Esophagus squamous epithelium (tissue), 5 donors: ENCODE measurements at places on chromosomes 6 and 20.

GRCh38 chr6:41696788-41697187, 38.6 kb downstream of the TFEB start:
- H3K27ac ChIP-seq, result no peak overlapping the region
- no peak for DNase-seq
- no peak overlapping the region for H3K4me3 ChIP-seq

- no peaks in the 10 kb centered on the region for H3K4me1 ChIP-seq
- no peaks in the 10 kb centered on the region for H3K36me3 ChIP-seq
- no peak overlapping the region for H3K27ac ChIP-seq
- H3K4me3 ChIP-seq, result no peak overlapping the region
- H3K27me3 ChIP-seq, result no peaks in the 10 kb centered on the region
- DNase-seq, result no peak
These were observed 716.0 kb downstream of the KIF16B start for GRCh38 chr20:15857173-15857784.

- H3K27ac ChIP-seq, result peak overlapping the region; percentile 65
- H3K27me3 ChIP-seq, result no peaks in the 10 kb centered on the region
- no peaks in the 10 kb centered on the region for H3K36me3 ChIP-seq
- H3K4me3 ChIP-seq, result peak overlapping the region; percentile 97
- DNase-seq, result no peak
These were observed 312 bp downstream of the TXNDC5 start for GRCh38 chr6:7910298-7910653.

DNA sequence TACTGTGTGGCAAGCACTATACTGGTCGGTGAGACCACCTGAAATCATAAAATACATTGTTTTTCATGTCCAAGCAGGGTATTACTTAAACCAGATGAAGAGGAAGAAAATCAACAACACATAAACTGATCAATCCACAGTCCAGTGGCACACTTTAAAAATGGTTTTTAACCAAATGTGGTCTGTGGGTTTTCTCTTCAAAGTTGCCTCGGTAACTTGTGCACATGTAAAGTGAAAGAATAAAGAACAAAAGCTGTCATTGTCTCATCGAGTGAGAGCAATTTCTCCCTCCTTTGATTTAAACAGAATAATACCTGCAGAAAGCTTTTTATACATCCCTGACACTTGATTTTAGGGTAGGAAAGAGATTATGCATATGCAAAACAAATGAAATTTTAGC, 3.7 kb downstream of the FLRT3 start:
- no peak overlapping the region for H3K27ac ChIP-seq
- no peaks in the 10 kb centered on the region for H3K36me3 ChIP-seq
- DNase-seq, result no peak
- H3K27me3 ChIP-seq, result no peaks in the 10 kb centered on the region

DNA sequence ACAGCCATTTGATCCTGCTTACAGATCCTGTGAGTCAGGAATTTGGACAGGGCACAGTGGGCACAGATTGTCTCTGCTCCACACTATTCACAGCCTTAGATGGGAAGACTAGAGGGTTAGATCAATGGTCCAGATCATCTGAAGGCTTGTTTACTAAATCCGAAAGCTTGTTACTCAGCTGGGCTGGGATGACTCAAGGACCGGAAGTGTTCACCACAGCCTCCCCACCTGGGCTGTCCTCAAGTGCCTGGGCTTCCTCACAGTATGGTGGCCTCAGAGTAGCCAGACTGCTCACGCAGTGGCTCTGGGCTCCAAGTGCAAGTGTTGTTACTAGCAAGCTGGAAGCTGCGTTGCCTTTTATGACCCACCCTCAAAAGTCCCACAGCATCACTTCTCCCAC, 75.4 kb upstream of the INSM1 start:
- no peaks in the 10 kb centered on the region for H3K4me1 ChIP-seq
- H3K27ac ChIP-seq, result no peak overlapping the region
- H3K27me3 ChIP-seq, result no peaks in the 10 kb centered on the region
- H3K4me3 ChIP-seq, result no peak overlapping the region
- DNase-seq, result no peak
- H3K36me3 ChIP-seq, result no peaks in the 10 kb centered on the region

- H3K27me3 ChIP-seq, result no peaks in the 10 kb centered on the region
- no peak overlapping the region for H3K4me3 ChIP-seq
- H3K4me1 ChIP-seq, result no peaks in the 10 kb centered on the region
These were observed 308.9 kb downstream of the ZNF217 start for GRCh38 chr20:53284696-53285095.

GRCh38 chr6:6201200-6201599, 119.3 kb downstream of the F13A1 start:
- no peak for DNase-seq
- H3K4me3 ChIP-seq, result no peak overlapping the region
- no peaks in the 10 kb centered on the region for H3K36me3 ChIP-seq
- no peaks in the 10 kb centered on the region for H3K27me3 ChIP-seq
- no peaks in the 10 kb centered on the region for H3K4me1 ChIP-seq
- no peak overlapping the region for H3K27ac ChIP-seq

DNA sequence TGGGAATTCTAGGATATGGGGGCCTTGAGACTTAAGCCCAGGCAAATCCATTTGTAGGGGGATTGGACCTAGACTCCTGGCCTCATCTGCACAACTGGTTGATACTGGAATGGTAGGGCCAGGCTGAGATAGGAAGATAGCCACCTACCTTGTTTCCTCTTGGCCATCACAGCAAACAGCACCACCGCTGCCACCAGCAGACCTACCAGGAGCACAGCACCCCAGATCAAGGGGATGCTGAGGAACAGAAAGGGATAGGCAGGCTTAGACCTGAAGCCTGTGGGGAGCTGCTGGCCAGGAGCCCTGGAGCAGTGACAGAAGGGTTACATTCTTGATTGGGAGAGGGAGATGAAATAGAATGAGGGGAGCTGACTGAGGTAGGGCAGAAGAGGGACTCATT, 3.5 kb downstream of the TREML1 start:
- no peaks in the 10 kb centered on the region for H3K27me3 ChIP-seq
- DNase-seq, result no peak
- no peak overlapping the region for H3K27ac ChIP-seq
- no peaks in the 10 kb centered on the region for H3K36me3 ChIP-seq

GRCh38 chr20:23325107-23325506, 25.5 kb upstream of the NXT1 start:
- no peak overlapping the region for H3K4me3 ChIP-seq
- H3K36me3 ChIP-seq, result no peaks in the 10 kb centered on the region
- no peaks in the 10 kb centered on the region for H3K27me3 ChIP-seq
- no peak for DNase-seq

- H3K4me1 ChIP-seq, result no peaks in the 10 kb centered on the region
- no peak for DNase-seq
- no peak overlapping the region for H3K4me3 ChIP-seq
- H3K27ac ChIP-seq, result no peak overlapping the region
These were observed 153.1 kb downstream of the MYB start for GRCh38 chr6:135334169-135334568.

DNA sequence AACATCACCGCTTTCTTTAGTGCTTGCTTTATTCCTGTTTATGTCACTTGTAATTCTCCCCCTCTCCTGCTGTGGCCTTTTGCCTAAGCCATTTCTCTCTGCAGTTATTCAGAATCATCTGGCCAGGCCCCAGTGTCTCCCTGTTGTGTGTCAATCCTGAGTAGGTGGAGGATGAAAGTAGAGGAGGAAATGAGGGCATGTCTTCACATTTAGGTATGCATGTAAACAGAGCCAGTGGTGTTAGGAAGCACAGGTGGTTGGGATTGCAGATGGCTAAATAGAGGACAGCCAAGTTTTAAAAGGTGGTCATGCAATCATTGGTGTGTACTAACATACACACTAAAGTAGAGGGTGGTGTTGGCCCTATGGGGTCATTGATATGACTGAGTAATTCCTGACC, 5.2 kb downstream of the PRSS35 start:
- H3K4me1 ChIP-seq, result no peaks in the 10 kb centered on the region
- H3K27me3 ChIP-seq, result no peaks in the 10 kb centered on the region
- H3K4me3 ChIP-seq, result no peak overlapping the region

GRCh38 chr20:15603506-15603905, 969.7 kb downstream of the KIF16B start:
- no peak for DNase-seq
- no peak overlapping the region for H3K4me3 ChIP-seq

DNA sequence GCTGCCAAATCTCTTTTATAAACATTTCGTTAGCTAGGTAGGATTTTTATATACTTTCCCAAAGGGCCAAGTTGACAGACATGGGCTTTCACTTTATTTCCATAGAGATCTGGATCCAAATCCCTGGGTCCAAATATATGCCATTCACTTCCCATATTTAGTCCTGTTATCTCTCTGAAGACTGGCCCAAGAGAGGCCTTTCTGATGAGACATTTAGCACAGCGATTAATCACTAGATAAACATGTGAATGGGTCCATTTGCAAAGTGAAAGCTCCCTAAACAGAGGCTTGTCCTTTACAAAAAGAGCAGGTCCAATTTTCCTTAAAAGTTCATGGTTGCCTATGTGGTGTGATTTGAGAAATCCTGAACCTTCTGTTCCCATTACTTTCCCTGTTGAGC, 132.6 kb downstream of the TRMT11 start:
- DNase-seq, result no peak
- H3K27me3 ChIP-seq, result no peaks in the 10 kb centered on the region
- H3K4me3 ChIP-seq, result no peak overlapping the region
- H3K4me1 ChIP-seq, result no peaks in the 10 kb centered on the region

- H3K27ac ChIP-seq, result no peak overlapping the region
- DNase-seq, result no peak
- no peaks in the 10 kb centered on the region for H3K4me1 ChIP-seq
- H3K4me3 ChIP-seq, result no peak overlapping the region
- no peaks in the 10 kb centered on the region for H3K27me3 ChIP-seq
These were observed 33.9 kb upstream of the TBX18 start for GRCh38 chr6:84798257-84798656.

DNA sequence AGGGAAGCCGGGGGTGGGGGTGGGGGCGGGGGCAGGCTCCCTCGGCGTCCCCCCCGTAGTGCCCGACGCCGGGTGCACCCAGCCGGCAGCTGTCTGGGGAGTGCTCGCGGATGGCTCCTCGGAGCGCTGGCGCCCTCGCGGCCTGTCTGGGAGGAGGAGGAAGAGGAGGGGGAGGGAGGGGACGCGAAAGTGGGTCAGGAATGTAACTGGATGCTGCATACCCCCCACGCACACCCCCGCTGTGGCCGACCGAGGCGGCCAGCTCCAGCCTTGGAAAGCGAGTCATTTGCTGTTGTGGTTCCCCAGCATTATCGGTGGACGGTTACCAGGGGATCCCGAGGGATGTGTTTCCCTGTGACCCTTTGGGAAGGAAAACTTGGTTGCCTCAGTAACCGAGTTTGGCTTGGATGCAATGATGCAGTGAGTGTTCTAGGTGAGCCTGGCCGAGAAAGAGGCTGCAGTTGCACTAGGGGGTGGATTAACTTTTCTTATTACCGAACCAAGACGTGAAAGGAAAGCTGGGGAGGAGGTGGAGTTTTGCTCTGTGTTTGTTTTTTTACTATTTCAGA, 55.2 kb upstream of the RREB1 start:
- H3K4me3 ChIP-seq, result peak overlapping the region; percentile 68
- no peaks in the 10 kb centered on the region for H3K36me3 ChIP-seq
- peaks cover 19% of the 10 kb centered on the region for H3K4me1 ChIP-seq

DNA sequence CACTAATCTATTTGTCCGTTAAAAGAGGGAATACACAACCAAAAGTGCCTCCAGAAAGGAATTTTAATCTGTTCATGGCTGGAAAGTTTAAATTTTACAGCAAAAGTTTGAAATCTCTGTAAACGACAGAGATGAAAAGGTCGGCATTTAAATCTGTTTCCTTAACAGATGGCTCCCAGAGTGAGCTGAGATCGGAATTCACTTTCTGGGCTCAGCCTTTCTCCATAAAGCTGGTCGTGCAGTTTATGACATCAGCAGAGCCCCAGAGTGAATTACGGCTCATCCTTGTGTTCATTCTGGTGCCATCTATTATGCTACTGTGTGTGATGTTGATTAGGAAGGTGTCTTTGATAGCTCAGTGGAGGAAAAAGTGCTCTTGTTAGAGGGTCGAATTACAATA, 117.6 kb upstream of the ZFP64 start:
- H3K36me3 ChIP-seq, result no peaks in the 10 kb centered on the region
- no peaks in the 10 kb centered on the region for H3K27me3 ChIP-seq
- no peak overlapping the region for H3K4me3 ChIP-seq
- no peak overlapping the region for H3K27ac ChIP-seq
- DNase-seq, result no peak
- H3K4me1 ChIP-seq, result no peaks in the 10 kb centered on the region

- no peak for DNase-seq
- H3K27ac ChIP-seq, result no peak overlapping the region
- peaks cover 18% of the 10 kb centered on the region for H3K27me3 ChIP-seq
- H3K4me1 ChIP-seq, result no peaks in the 10 kb centered on the region
- H3K36me3 ChIP-seq, result no peaks in the 10 kb centered on the region
- no peak overlapping the region for H3K4me3 ChIP-seq
These were observed 20.6 kb upstream of the BHLHE23 start for GRCh38 chr20:63027221-63027921.

DNA sequence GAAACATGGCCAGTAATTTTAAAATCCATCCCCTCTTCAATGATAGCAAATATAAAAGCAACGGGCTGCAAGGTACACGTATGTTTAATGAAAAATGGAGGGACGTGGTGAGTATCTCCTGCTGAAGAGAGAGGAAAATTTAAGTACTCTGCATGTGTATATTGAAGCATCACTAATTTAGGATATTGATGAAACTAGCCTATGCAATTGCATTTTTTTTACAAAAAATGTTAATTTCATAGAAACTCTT, 362 bp upstream of the TMX4 start:
- no peaks in the 10 kb centered on the region for H3K27me3 ChIP-seq
- H3K27ac ChIP-seq, result peak overlapping the region; percentile 96
- no peak for DNase-seq
- no peaks in the 10 kb centered on the region for H3K36me3 ChIP-seq
- H3K4me1 ChIP-seq, result no peaks in the 10 kb centered on the region

GRCh38 chr6:63663147-63663955, 27.7 kb downstream of the PHF3 start:
- no peaks in the 10 kb centered on the region for H3K27me3 ChIP-seq
- no peak overlapping the region for H3K27ac ChIP-seq
